ENCODE measurements at places on chromosomes 1 and 21.

GRCh38 chr21:14913638-14914037 is 151.2 kb downstream of the NRIP1 start:
- DNase-seq: no peak

GRCh38 chr1:177780096-177780700 is 189.7 kb downstream of the SEC16B start:
- DNase-seq: peak; percentile 47

GRCh38 chr1:246215510-246215903 is 291.6 kb downstream of the SMYD3 start:
- no peak for DNase-seq

DNA sequence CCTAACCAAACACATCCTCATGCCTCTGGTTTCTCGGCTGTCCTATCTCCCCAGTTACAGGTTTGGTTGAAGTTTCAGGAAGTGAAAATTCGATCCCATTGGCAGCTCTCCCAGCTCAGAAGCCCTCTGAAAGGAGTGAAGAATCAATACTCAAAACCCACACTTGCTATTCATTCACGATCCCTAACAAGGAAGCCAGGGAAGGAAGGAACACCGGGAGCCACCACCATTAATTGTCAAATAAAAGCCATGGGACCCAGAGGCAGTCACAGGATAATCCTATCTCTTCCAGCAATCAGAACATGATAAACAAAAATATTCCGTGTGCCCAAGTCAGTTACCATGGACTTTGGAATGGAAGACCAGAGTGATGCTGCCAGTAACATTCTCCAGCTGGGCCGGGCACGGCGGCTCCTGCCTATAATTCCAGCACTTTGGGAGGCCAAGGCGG is 7.0 kb downstream of the TMPRSS2 start:
- DNase-seq: no peak

GRCh38 chr1:46301808-46302640 is 1.4 kb downstream of the LRRC41 start:
- no peak for DNase-seq

- peak; percentile 28 for DNase-seq
Observed at GRCh38 chr21:16241479-16241963, 511.7 kb downstream of the USP25 start.

- no peak for DNase-seq
Observed at GRCh38 chr1:172456344-172456769, 12.5 kb upstream of the PIGC start.

- DNase-seq: peak; percentile 54
Observed at GRCh38 chr1:155226910-155227260, 18.4 kb downstream of the MTX1 start.

GRCh38 chr1:109299558-109300343 is 7.1 kb downstream of the MYBPHL start:
- no peak for DNase-seq

DNA sequence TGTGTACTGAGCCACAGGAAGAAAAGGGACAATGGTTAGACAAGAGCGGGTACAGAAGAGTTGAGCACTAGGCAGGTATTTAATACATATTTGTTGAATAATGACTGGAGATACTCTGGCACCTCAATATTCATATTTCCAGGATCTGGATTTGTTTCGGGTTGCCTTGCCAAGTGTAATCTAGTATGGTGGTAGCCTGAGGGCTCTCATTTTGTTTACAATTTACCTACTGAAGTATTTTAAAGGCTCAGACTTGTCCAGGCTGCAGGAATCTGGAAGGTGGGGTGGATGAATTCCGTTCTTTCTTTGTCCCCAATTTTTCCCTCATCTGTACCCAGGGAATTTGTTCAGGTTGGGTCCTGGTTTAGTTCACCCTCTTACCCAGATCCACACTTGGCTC is 95.0 kb downstream of the CACHD1 start:
- no peak for DNase-seq

- no peak for DNase-seq
Observed at GRCh38 chr1:107359472-107360241, 218.8 kb downstream of the NTNG1 start.

- DNase-seq: no peak
Observed at GRCh38 chr1:27547220-27548116, 56.5 kb downstream of the AHDC1 start.

- DNase-seq: no peak
Observed at GRCh38 chr1:109167001-109167506, 46.7 kb upstream of the SARS1 start.

DNA sequence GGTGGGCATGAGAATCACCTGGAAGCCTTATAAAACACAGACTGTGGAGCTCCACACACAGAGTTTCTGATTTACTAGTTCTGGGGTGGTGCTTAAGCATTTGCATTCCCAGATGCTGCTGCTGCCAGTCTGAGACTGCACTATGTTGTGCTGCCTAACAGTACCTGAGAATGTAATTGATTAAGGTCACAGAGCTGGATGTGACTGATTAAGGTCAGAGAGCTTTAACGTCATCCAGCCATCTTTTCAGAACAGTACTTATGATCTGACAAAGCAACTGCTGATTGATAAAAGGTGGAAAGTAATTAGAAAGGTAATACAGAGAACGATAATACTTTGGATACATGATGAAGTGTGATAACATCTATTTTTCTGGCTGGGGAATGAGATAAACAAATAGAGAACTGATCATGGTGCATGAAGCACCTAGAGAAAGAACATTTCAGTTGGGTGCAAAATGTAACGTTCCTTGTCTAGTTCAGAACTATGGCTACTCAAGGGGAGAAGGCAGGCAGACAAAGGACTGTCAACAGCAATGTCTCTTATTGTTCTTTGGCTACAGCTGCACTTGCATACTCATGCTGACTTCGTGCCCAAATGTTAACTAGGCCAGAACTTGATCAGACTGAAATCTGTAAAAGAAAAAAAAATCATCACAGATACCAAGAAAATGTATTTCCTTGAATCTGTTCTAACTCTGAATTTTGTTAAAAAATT is 3.7 kb upstream of the UCK2 start:
- DNase-seq: no peak

DNA sequence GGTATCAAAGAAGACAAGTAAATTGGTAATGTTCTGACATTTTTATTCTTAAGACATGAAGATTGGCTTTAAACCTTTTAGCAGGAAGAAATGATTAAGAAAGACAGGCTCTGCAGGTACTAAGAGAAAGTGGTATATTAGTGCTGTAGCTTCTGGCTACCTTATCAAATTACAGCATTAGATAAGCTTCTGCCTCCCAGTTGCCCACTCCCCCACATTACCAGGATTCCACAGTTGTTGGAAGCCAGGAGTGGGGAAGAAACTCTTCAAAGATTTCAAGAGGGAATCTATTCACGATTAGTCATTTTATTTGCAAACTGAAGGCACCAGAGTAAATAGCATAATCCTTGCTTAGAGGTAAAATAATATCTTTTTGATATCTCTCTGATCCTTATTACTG is 274.9 kb downstream of the LMO4 start:
- no peak for DNase-seq

- DNase-seq: no peak
Observed at GRCh38 chr1:205585835-205586785, 45.7 kb downstream of the ELK4 start.

- DNase-seq: peak; percentile 13
Observed at GRCh38 chr21:16534408-16535101, 804.8 kb downstream of the USP25 start.

DNA sequence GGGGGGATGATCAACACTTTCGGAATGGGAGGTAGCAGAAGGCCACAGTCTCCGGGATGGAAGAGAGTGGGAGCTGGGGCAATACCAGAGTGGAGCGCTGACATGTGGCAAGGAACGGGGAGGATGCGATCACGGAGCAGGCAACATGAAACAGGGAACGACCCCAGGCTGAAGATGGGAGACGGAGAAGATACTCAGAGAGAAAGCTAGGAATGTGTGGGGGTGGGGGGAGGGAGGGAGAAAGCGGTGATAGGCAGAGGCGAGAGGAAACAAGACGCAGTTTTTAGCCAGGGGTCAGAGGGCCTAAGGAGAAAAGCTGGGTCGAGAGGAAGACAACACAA is 577 bp downstream of the RAB3GAP2 start:
- DNase-seq: peak; percentile 30
